ENCODE measurements at places on chromosomes 4 and X.

DNA sequence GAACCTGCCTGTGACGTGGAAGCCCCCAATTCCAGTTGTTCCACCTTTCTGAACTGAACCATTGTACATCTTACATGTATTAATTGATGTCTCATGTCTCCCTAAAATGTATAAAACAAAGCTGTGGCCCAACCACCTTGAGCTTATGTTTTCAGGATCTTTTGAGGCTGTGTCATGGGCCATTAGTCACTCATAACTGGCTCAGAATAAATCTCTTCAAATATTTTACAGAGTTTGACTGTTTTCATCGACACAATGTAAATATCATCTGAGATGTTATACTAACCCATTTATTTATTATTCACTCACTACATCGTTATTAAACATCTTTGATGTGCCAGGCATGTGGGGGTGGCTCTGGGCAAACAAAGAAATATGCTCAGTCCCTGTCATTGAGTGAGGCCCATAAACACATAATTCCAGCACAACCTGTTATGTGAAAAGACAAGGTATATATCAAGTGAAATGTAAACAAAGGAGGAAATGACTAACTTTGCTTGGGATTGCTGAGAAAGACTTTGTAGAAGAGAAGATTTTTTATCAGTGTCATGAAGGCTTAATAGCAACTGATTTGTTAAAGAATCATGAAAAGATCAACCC, 34.5 kb upstream of the PPM1K start:
- DNase-seq, result peak; percentile 11

DNA sequence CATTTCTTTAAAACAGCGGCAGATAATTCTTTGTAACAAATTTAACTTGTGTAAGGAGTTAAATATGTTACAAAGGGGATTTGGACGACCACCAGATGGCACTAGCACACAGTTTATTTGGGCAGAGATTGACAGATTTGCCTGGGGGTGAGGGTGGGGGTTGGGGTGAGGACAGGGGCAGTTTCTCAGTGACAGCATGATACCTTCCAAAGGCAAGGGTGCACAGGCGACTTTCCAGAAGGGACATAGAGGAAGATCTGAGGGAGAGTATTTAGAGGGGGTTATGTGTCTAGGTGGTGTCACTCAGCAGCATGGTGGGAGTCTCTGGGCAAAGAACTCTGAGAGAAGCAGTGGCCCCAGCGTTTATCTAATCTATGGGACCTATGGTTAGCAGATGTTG, 9.6 kb upstream of the TMA16 start:
- peak; percentile 46 for DNase-seq

DNA sequence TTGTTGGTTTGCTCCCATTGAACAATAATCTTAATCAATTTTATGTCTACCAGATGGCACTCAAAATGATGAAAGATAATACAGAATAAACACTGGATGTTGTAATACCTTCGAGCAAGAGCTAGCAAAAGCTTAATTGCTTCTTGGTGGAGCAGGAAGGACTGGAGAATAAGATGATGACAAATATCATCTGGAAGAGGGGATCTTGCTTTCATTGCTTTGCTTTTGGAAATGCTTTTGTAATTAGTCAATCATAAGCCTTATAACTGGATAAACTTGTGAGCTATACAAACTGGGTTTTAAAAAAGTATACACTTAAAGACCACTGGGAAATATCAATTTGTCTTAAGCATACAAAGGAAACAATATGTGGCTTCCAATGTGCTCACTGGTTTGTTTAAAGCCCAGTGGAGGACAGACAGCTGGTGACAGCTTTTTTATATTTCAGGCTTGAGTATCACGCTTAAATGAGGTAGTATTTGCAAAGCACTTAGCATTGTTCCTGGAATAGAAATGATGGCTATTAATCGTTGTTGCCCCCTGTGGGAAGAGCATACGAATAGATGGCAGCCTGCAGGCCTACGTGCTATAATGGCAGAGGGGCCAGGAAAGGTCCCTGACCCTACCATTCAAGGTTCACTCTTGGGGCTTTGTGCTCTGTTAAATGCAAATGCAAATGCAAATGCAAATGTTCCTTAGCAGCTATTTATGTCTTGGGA, 61.2 kb downstream of the TMEM150C start:
- DNase-seq, result no peak

- DNase-seq, result no peak
These were observed 187.1 kb downstream of the BCOR start for GRCh38 chrX:39910651-39911050.

- DNase-seq, result no peak
These were observed at the start of gene DCX for GRCh38 chrX:111411983-111412382. Gene DCX (minus strand): TSS chrX:111412192. CDS start chrX:111410398, 1,794 bp downstream.

DNA sequence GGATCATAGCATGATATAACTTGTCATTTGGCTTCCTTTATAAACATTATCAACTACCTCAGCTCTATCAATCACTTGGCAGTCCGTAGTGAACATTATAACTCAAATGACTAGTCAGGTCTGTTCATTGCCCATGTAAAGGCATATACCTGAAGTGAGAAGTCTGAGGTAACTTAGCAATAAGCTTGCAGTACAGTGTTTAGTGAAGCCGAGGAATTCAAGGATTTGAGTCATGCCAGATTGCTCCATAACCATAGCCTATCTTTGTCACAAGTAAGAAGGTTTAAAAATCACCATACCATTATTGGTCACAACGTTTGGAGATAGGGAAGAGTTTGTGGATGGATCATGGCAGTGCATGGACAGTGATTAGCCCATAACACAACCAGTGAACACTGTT, 41.6 kb downstream of the AR start:
- no peak for DNase-seq

DNA sequence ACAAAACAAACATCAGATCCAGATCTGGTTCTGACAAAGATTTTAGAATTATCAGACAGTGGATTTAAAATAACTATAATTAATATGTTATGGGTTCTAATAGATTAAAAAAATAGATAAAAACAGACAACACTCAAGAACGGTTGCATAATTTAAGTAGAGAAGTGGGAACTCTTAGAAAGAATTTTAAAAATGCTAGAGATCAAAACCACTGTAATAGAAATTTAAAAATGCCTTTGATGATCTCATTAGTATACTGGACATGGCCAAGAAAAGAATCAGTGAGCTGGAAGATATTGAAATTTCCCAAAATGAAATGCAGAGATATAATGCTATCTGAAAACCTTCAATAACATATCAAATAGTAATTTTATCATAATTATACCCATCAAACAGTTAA, 28.3 kb upstream of the DYNLT3 start:
- no peak for DNase-seq

DNA sequence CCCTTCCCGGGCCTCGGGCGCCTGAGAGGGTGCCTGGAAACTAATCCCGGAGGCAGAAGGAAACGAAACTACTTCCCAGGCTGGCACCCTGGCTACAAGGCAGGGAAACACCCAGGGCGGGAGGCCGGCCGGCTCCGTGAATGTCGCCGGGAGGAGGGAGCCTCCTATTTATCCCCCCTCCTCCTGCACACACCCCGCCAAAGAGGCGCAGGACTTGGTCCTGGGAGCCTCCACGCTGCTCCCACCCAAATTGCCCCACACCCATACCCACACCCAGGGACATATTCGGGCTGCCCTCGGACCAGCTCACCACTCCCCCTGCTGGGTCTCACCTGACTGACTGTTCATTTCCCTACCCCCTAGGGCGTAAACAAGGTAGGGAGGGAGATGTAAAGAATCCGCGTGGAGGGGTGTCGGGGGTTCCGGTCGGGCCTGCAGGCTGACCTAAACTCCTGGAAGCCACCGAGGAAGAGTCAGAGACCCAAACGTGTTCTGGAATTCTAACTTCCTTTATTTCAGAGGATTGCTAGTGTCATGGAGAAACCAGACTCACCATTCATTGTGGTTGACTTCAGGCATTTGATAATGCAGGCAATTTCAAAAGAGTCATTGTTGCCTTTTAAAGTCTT, at the start of gene BTC:
TSS of gene BTC (minus strand) at position 142 of the 629 bp plus-strand sequence. CDS start 198 bp downstream, outside the sequence.
- no peak for DNase-seq

DNA sequence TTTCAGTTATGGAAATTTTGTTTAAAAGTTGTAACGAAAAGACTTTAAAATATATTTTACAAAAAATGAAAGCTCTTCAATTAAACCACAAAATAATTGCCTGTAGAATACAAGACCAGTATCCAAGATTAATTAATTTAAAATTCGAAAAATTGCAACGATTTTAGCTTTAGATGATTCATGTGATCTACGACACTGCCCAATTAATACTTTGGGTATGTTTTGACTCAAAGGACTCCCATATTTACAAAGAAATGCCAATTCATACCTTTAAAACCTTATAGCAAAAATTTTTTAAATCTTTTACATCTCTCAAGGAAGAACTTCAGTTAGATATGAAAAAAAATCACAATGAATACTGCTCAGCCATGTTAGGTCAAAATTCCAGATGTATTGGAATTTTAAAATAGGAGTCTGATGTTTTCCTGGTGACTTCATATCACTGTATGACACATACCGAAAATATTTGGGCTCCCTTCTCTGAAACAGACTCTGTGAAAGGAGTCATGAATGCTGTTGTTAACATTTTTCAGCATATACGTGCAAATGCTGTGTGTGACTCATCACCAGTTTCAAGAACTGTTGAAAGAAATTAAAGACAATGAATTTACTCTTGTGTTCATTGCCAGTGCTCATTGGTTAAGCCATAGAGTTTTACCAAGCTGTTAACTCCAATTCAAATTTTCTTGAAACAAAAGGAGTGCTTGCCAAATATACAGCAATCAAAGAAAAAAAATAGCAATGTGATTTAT, 13.8 kb upstream of the SMS start:
- peak; percentile 90 for DNase-seq

DNA sequence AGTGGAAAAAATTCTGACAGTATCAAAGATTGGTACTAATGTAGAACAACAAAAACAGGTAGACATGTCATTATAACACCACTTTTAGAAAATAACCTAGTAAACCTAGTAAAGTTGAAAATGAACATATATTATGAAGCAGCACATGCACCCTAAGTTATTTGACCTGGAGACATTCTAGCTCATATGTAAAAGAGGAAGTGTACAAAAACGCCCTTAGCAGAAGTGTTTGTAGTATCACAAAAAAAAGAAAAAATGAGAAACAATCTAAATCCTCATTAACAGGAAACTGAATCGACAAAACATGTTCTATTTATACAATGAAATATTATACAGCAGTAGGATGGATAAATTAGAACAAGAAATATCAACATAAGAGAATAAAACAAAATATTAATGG, 318.9 kb upstream of the PPP1R2C start:
- DNase-seq, result no peak

All from brain microvascular endothelial cell (primary cell).